Stimulated activated CD8-positive, alpha-beta memory T cell treated with anti-CD3 and anti-CD28 coated beads, Interleukin-15, amount 100 ng/mL, for 1 hour (primary cell): ENCODE measurements at places on chromosomes 2 and 18.

- no peak for DNase-seq
Measured at GRCh38 chr2:229096409-229097066, 174.5 kb downstream of the PID1 start.

GRCh38 chr2:94990956-94991355 is 34.6 kb upstream of the MAL start:
- no peak for DNase-seq

DNA sequence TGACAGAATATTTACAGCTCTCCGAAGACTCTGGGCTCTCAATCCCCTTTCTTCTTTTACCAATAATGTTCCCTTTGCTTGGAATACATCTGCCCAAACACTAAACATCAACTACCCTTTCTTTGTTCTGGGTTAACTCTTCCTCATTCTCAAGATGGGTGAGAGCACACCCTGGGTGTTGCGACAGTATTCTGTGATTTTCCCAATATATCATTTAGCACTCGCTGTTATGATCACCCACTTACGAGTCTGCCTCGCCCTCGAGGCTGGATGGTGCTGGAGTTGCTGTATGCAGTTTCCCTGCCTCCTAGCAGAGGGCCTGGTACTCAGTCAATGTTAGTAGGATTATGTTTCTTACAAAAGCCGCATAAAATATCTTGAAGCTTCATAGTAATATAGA is 93.2 kb downstream of the SOCS6 start:
- DNase-seq: no peak

DNA sequence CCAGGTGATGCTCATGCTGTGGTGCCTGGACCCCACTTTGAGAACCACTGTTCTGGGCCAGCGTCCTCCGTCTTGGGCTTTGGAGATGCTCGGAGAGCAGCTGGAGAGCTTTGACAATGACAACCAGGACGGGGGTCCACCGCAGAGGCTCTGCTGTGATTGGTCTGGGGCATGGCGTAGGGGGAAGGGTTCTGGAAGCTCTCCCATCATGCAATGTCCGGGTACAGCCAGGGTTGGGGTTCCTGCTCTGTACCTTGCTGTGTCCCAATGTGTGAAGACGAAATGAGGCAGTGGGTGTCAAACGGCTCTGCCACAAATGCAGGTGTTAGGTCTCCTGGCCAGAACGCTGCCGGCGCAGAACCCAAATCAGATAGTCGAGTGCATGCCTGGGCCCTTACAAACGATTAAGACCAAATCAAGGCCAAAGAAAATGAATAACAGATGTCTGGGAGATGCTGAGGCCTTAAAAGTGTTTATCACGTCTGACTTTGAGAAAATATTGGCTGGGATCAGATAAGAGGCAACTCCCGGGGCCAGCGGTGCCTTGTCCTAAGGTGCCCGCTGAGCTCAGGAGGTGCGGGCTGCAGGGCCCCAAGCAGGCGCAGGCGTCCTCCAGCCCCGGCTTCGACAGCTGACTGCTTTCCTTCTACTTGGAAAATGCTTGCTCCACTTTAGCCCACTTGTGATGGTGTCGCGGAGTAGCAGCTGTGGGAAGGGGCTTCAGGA is 117.2 kb downstream of the VAPA start:
- no peak for DNase-seq

DNA sequence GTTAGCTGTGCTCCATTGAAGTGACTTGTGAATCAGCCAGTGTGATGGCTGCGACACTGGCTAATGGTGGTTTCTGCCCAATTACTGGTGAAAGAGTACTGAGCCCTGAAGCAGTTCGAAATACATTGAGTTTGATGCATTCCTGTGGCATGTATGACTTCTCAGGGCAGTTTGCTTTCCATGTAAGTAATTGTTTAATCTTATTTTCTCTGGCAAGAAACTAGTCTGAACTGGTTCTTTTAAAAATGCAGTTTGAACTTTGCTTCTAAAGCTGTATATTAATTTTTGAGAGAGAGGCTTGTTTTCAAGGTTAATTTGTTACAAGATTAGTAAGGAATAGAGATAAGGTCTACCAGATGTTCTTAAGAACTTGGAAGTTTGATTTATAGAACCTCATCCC is 46.7 kb downstream of the GLS start:
- no peak for DNase-seq

DNA sequence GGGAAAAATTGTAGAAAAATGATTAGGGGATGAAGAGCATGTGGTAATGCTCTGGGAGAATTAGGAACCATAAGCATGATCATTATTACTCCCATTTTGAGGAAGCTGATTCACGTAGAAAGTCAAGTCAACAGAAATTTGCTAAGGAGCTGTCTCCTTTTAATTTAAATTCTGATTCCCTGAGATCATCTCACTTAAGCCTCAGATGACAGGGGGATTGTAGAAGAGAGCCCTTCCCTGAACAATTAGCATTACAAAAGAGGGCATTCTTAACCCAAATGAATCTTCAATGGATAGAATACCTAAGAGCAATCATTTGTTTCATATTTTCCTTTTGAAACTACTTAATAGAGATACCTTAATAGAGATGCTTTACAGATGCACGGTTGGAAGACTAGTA is 267.9 kb downstream of the NYAP2 start:
- DNase-seq: no peak

DNA sequence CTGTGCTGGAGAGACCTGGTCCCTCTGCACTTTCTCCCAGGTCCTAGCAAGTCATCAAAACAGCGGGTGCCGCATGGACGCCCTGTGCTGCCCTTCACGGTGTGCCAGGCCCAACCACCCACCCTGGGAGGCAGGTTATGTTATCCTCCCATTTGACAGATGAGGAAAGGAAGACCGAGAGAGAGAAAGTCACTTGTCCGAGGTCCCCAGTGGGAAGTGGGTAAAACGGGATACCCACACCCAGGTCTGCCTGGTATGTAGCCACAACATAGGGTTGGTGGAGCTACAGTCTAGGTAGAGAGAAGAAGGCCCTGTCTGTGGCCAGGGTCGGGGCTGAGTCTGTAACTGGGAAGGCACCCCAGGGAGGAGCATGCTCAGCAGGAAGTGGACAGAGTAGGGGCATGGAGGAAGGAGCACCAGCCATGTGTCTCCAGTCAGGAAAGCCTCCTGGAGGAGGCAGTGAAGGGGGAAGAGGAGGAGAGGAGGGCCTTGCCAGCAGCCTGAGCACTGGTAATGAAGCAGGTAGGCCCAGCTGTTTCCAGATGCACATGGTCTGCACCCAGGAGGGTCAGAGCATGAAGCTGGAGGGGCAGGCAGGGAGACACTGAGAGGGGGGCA is 98.4 kb downstream of the ZFP36L2 start:
- DNase-seq: no peak

GRCh38 chr2:214156971-214157370 is 253.9 kb upstream of the VWC2L start:
- DNase-seq: no peak

- DNase-seq: no peak
Measured at GRCh38 chr2:43169099-43169945, 57.1 kb downstream of the ZFP36L2 start.

- no peak for DNase-seq
Measured at GRCh38 chr2:10524341-10524740, 76.2 kb upstream of the ODC1 start.

- DNase-seq: no peak
Measured at GRCh38 chr2:8600456-8600855, 81.4 kb upstream of the ID2 start.

GRCh38 chr2:183490914-183491313 is 366.7 kb downstream of the NUP35 start:
- no peak for DNase-seq

- no peak for DNase-seq
Measured at GRCh38 chr2:228864131-228864530, 407.0 kb downstream of the PID1 start.

DNA sequence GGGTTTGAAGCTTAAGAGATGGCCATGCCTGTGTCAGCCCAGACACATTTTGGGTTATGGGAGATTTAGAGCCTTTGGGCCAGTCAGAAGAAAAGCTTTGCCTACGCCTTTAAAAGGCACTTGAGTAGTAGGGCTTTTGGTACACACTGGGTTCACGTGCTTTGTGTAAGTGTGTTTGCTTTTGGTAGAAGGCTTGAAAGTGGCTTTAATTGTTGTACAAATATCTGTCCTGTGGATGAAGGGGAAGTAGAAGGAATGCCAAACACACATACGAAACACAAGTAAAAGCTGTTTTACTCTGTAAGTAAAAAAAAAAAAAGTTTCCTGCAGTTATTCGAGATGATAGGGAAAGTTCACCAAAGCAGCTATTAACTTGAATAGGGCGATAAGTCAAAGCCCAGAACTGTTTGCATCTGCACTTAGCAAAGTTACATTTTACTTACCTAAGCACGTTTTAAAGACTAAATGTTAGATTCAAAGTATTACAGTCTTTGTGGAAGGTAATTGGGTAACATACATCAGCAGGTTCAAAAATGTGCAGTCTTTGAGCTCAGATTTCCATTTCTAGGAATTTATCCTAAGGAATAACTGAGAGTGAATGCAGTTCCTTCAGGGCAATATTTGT is 75.4 kb downstream of the STK25 start:
- DNase-seq: no peak

GRCh38 chr18:50630895-50631294 is 71.0 kb downstream of the MAPK4 start:
- DNase-seq: no peak

- DNase-seq: no peak
Measured at GRCh38 chr18:7336623-7337022, 105.7 kb downstream of the LRRC30 start.

DNA sequence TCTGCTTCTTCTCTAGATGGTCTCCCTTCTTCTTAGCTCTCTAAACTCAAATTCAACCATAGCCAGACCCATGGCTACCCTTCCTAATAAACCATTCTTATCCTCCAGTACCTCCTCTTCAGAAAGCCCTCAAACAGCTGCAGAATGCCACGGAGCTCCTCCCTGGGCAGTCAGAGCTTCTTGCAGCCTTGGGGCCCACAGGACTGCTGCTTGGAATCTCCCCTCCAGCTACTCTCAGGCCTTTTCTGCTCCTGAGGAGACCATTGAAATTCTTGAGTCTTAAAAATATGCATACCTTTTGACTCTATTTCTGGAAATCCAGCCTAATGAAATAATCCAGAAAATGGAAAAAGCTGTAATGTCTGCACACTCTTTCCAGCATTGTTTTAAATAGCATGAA is 30.7 kb downstream of the EFR3B start:
- DNase-seq: no peak

DNA sequence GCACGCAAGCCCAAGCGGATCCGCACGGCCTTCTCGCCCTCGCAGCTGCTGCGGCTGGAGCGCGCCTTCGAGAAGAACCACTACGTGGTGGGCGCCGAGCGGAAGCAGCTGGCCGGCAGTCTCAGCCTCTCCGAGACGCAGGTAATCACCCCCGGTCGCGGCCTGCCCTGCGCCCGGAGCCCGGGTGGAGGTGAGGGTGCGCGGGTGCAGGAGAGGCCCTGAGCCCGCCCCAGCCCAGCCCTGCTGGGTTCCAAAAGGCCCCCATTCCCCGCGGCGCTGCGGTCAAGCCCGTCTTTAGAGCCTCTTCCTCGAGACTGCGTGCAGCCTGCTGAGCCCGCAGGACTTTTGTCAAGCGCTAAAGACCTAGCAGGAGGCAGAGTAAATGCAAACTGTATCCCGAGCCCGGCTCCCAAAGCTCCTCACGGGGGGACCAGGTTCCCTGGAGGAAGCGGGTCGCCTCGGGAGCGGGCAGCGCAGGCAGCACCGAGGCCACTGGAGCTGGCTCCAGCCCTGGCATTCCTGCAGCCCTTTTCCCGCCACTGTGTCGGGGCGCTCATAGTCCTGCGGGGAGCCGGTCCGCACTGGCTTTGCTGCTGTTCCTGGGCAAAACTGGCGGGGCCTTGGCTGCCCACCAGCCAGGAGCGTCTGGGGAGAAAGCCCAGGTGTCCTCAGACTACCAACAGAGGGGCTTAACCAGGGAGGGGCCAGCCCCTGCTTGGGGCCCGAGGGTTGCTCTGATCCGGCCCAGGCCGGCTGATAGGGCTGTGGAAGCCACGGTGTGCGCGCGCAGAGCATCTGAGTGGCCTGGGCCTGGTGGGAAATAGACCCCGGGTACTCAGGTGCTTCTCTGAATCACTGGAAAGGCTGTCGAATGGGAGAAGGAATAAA is 7.3 kb downstream of the EMX1 start:
- DNase-seq: no peak

GRCh38 chr18:28080876-28081300 is 96.0 kb downstream of the CDH2 start:
- no peak for DNase-seq
